Vagina (tissue), 2 donors: ENCODE measurements at places on chromosomes 5 and 9.

DNA sequence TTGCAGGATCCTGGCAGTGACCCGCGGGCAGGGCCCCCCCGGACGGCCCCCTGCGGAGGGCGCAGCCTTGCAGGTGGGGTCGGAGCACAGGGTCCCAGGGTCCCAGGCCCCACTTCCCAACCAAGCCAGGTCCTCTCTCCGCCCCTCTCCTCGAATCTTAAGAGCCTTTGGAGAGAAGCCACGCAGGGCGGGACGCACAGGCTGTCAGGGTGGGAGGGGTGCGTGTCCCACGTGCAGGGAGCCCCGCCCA, 18.4 kb upstream of the EGFL7 start:
- no peak for DNase-seq

DNA sequence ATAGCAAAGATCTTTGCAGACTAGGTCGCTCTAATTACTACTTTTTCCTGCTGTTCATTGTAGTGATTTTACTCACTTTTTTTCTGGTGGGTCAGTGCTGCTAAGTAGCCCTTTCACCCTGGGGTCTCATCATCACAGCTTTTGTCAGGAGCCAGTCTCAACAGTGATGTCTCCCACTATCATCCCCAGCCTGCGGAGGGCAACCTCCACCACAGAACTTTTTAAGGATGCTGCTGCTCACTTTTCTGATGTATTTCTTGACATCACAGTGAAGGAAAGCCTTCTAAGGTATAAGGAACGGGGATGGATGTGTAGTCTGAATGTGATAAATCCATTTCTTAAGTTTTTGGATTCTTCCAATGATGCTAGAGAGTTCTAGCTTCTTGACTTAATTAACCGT, 242.5 kb upstream of the RIOK2 start:
- DNase-seq = no peak

DNA sequence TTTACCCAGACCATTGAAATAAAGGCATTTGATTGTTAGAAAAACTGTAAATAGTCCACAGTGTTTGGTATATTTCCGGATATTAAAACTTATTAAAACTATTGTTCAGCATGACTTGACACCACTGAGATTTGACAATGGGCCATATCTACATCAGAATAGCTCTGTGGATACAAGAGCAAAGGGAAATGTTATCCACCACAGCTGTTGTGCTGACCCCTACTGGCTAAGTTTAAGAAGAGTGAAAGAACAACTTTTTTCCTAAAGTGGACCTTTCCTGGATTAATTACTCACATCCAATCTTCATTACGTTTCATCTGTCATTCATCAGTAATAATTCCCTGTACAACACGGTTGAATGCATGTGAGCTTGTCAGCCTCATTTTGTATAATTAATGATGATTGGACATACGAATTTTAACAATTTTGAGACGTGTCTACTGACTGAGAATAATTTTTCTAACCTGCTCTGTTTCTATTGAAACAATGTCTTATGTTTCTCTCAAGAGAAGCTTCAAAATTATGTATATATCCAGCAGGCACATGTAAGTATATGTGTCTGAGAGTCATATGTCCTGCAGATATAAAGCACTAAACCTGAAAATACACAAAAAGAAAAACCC, 1952.6 kb downstream of the MAT2B start:
- DNase-seq = no peak

GRCh38 chr9:114732823-114733222, 50.8 kb upstream of the TEX48 start:
- no peak for DNase-seq

GRCh38 chr5:106940986-106941385, 729.8 kb downstream of the EFNA5 start:
- DNase-seq = no peak

DNA sequence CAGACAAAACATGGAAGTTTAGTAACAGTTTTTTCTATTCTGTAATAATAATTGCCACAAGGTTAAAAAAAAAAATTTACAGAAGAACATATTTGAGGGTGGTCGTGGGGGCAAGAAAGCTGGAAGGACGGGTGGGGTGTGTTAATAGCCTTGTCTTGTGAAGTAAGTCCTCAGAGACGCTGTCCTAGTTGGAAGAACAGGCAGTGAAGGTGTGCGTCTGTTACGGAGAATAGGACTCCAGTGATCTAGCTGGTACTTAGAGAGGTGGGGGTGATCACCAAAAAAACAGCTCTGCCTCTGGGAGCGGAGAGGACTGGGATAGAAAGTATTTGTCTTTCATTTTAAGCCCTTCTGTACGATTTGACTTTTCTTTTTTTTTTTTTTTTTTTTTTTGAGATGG, 17.7 kb downstream of the ABL1 start:
- no peak for DNase-seq

DNA sequence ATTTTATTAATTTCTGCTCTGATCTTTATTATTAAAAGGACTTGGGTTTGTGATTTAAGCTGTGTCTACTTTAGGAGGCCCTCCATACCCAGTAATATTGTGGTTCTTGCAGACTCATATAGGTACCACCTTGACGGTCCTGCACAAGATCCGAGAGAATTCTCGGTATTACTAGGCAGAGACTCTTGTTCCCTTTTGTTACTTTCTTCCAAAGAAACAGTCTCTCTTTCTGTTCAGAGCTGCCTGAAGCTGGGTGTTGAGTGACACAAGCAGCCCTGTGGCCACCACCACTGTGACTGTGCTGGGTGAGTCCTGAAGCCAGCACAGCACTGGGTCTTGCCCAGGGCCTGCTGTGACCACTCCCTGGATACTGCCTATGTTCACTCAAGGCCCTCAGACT, 666.6 kb downstream of the SEMA5A start:
- no peak for DNase-seq

GRCh38 chr5:112125903-112126302, 293.2 kb downstream of the EPB41L4A start:
- no peak for DNase-seq

- DNase-seq = no peak
Observed at GRCh38 chr5:14292766-14293658, 149.9 kb downstream of the TRIO start.

GRCh38 chr5:180069589-180070247, 1.8 kb downstream of the RNF130 start:
- DNase-seq = no peak

- no peak for DNase-seq
Observed at GRCh38 chr5:102600964-102601363, 102.2 kb upstream of the SLCO6A1 start.

DNA sequence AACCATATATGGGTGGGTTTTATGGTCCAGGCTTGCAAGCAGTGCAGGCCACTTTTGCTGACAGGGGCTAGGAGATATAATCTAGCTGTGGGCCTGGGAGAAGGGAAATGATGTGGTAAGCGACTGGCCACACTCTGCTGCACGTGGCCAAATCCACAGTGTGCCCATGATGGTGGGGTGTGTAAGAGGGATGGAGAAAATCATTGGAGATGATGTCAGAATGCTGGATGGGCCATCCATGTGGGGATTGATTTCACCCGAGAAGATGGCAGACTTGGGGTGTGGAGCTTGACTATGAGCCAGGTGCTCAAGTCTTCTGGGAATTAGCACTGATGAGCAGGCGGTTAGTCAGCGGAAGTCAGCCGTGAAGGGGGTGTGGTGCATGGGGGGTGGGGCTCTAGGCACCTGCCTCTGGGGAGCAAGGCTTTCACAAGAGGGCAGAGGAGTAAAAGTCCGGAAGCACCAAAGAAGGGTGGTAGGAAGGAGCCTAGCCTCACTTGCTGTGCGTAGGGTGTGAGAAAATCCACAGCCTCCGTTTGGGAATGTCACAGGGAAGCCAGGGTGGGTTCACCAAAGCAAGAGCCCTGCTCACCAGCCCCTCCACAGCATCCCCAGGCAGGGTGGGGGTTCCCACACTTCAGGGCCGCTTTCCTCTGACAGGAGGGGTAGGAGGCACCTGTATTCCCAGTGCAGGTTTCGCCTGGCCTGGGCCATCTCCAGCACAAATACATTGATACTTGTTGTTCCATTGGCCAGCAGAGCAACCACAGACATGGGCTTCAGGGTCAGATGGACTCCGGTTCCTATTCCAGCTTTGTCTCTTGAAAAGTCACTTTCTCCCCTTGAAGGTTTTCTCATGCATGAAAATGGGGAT, 44.5 kb upstream of the ANGPTL2 start:
- no peak for DNase-seq

- DNase-seq = no peak
Observed at GRCh38 chr9:97984188-97985057, 1.3 kb downstream of the ANP32B start.

GRCh38 chr9:127557466-127557869, 54.6 kb upstream of the STXBP1 start:
- DNase-seq = no peak

GRCh38 chr9:110188991-110189390, 19.0 kb downstream of the C9orf152 start:
- no peak for DNase-seq

DNA sequence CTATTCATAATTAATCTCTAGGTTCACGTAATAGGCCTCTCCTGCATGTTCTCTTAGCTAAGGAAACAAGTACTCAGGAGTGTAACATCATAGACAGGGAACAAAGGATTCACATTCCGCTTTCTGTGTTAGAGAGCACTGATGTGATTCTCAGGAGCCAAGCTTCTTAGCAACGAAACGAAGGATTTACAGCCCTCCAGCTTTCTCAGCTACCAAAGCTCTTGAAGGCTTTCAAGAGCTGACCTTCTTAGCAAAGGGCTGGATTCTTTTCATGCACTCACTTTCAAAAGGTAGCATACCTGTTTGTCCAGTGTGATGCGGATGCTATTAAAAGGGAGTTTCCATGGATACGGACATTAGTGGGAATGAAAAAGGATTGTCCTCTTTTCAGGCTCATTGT, 107.4 kb downstream of the TUSC1 start:
- DNase-seq = no peak

- DNase-seq = no peak
Observed at GRCh38 chr5:138257583-138257982, 16.8 kb downstream of the GFRA3 start.

GRCh38 chr5:145385276-145385675, 449.9 kb downstream of the PRELID2 start:
- DNase-seq = no peak

GRCh38 chr9:22030101-22030598, 21.0 kb upstream of the CDKN2B start:
- DNase-seq = no peak

DNA sequence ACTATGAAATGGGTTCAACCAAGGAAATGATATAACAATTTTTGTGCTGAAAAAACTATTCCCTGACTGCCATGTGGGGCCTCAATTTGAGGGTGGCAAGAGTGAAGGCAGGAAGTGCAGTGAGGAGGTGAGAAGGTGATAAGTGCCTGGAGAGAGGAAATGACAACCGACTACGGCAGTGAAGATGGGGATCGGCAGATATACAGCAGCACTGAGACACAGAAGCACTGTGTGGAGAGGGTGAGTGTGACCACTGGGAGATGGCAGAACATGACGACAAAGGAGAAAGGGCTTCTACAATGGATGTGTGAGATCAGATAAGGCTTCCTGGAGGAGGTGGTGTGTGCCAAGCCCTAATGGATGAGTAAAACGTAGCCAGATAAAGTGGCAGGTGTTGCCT, 271.8 kb downstream of the TRIM32 start:
- no peak for DNase-seq

DNA sequence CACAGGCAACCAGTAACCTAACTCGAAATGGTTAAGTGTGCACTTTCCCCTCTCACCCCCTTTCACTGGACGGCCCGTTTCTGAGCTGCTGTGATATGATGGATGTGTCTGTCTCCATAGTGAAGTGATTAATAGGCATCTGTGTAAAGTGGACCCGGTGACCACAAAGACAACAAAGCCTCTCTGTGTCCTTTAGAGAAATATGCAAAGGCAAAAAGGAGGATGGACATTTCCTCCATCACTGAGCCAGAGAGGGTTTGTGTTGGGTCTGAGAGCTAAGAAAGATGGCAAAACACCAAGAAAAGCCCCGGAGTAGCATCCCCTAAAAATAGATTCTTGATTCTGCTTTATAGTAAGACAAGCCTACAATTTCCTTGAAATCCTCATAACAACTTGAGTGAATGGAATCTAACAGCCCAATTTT, 120.6 kb downstream of the SEMA6A start:
- DNase-seq = no peak

- DNase-seq = no peak
Observed at GRCh38 chr9:21993893-21994555, at the start of gene CDKN2A. Gene CDKN2A (minus strand): TSS chr9:21994392.

DNA sequence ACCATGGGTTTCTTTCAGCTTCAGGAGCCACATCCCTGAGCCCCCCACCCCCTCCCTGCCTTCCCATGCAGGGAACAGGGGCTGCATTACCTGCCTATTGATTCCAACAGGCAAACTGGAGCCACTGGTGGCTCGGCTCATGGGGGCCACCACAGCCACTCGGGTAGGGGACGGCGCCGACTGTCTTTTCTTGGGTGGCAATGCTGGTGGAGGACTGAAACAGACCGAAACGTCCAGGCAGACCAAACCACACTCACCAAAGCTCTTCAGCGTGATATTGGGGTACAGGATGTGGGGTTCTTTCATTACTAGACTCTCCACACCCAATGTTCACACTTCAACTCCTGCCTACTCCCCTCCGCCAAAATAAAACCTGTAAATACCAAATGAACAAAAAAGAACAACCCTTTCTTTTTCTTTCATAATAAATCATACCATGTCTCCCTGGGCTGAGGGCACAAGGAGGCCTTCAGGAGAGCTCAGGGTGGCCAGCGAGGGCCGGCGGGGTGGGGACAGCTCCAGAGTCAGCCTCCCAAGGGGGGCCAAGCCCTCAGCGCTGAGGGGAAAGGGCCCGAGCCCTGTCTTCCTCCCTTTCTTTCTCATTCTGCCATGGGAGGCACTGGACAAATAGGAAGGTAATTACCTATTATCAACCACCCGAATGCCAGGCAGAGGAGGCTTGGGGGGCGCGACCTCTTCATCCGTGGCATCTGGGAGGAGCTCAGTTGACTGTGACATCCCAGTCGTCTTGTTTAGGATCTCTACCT, 83.3 kb downstream of the PRRT1B start:
- no peak for DNase-seq

GRCh38 chr5:69343083-69343482, 10.5 kb upstream of the CCDC125 start:
- DNase-seq = no peak

DNA sequence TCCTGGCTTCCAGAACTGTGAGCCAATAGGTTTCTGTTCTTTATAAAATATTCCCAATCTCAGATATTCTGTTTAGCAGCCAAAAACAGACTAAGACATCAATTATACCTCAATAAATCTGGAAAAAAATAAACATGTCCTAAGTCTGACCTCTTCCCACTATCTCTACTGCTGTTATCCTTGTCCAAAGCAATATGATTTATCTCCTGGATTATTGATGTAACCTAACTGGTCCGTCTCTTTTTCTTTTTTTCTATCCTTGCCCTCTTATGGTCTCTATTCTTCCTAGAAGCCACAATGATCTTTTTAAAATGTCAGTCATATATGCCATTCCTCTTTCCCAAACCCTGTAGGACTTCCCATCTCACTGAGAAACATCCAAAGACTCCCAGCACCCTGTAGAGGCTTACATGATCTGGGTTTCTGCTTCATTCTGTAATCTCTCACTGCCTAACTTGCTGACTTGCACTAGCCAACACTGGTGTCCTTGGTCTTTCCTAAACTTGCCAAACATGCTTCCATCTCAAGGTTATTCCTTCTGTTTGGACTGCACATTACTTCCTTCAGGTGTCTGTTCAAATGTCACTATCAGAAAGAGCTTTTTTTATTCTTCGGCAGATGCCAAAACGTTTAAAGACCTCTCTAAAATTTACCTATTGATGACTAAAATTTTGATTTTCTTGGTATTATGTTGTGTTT, 13.1 kb downstream of the FOCAD start:
- DNase-seq = no peak
